D721Med (cell line): ENCODE measurements at places on chromosomes 3 and 15.

GRCh38 chr15:85025516-85026251 lies 44.0 kb downstream of the PDE8A start:
- no peak for DNase-seq

GRCh38 chr3:71258116-71258515 lies 325.4 kb downstream of the FOXP1 start:
- no peak for DNase-seq

- DNase-seq, result no peak
Observed at GRCh38 chr3:157876556-157876955, 229.7 kb downstream of the SHOX2 start.

GRCh38 chr3:98903099-98903498 lies 1.6 kb upstream of the DCBLD2 start:
- DNase-seq, result no peak

- DNase-seq, result no peak
Observed at GRCh38 chr15:22939652-22940061, 40.5 kb downstream of the CYFIP1 start.

- no peak for DNase-seq
Observed at GRCh38 chr3:13002398-13003124, 70.7 kb downstream of the IQSEC1 start.

DNA sequence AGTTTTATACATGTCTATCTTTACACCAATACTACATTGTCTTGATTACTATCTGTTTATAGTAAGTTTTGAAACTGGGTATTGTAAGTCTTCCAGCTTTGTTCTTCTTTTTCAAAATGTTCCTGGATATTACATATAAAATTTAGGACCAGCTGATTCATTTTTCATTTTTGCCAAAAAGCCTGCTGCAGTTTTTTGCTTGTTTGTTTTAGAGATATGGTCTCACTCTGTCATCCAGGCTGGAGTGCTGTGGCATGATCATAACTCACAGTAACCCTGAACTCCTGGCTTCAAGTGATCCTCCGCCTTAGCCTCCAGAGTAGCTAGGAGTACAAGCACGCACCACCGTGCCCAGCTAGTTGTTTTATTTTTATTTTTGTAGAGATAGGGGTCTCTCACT lies 20.4 kb upstream of the AP4E1 start:
- no peak for DNase-seq

DNA sequence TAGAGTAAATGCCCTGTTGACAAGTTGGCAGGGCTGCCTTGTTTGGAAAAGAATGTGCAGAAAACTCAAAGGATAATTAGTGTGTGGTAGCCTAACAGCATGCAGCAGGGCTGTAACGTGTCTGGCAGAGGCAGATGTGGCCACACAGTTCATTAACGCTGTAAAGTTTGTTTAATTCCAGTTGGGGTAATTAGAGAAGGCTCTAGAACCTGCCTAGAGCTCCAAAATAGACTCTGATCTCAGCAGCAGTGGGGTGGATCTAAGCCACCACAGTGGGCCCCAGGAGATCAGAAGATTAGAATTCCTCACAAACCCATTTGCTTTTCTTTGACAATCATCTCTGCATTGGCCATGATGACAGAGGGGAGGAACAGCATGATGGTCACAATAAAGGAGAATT lies 65.1 kb upstream of the LEKR1 start:
- DNase-seq, result no peak

DNA sequence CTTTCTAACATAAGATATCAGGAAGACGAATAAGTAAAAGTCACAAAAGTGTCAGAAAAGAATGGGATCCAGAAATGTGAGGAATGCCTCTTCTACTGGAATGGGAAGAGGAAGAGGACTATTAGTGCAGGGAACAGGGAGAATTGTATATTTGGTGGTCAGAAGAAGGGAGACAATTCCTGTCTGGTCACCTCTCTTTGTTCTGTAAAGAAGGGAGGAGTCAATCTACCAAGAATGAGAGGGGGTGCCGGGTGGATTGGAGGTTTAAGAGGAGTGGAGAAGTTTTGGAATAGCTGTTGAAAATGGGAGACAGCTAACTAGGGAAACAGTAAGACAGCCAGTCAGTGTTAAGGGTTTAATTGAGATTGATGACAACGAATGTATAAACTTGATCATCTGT lies 20.1 kb downstream of the COMMD2 start:
- DNase-seq, result no peak

DNA sequence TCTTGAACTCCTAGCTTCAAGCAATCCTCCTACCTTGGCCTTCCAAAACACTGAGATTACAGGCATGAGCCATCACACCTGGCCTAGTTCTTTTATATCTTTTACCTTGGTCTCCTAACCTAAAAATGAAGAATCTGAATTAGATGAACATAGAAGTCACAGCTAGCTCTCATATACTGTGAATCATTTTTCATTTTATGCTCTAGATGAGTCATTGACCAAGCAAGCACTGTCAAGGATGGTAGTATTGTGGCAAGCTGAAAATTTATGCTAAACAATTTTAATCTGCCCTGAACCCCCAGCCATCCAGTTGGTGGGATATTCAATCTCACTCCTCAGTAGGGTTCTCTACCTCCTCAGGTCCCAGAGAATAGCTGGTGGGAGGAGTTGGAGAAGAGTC lies 48.3 kb upstream of the DNAJC13 start:
- DNase-seq, result no peak
